AG20443 (cell line): ENCODE measurements at places on chromosomes 12 and 14.

DNA sequence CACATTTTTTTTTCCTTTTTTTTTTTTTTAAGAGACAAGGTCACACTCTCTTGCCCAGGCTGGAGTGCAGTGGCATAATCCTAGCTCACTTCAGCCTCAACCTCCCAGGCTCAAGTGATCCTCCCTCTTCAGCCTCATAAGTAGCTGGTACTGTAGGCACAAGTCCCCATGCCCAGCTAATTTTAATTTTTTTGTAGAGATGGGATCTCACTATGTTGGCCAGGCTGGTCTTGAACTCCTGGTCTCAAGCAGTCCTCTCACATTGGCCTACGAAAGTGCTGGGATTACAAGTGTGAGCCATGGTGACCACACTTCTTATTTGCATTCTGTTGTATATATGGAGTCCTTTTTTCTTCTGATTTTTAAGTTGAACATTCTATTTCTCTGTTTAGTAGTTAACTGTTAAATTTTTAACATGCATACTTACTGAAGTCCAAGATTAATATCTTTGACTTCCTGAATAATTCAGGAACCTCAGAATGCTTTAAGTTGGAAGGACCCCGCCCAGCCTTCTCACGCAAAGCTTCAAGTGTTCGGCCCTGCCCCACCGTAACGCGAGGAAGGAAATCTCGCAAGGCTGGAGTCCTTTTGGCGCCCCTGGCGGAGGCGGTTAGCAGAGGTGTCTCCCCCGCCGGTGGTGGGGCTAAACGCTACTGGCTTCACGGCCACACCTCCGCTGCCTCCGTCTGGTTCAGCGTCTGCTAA, 21.6 kb downstream of the SPATS2 start:
- no peak for DNase-seq

DNA sequence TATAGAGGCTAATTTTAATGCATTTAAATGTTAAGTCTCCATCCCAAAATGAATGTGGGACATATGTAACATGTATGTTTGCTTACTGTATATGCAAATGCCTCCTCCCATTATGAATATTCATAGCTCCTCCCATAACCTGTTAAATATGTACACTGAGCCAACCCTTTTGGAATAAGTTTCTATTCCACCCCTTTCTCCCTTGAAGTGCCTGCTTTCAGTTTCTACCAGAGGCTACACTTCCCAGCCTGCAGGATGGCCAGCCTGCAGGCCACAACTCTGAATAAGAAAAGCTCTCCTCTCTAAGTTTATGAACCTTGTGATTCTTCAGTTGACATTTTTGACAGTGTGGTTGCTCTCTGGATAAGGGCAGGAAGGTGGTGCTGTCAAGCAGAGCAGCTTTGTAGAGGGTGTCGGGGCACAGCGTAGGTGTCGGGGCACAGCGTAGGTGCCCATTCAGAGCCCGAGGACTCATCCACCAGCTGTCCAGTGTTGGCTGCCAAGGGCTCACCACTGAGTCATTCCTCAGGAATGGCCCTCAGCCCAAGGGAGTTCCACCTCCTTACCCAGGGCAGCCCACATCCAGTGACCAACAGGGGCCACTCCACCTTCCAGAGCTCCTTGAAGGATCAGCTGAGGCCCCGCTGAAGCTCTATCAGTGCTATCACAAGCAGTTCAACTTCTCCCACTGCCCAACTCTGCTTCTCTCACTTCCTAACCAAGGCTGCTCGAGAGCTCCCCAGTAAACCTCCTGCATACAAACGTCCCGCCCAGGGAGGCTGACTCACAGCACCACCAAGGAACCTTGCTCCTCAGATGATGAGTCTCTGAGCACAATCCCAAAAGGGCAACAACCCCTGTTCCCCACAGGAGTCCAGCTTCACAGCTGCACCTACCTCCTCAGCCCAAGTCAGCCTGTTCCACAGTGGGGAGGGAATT, 31.4 kb downstream of the VWF start:
- DNase-seq = peak; percentile 89

DNA sequence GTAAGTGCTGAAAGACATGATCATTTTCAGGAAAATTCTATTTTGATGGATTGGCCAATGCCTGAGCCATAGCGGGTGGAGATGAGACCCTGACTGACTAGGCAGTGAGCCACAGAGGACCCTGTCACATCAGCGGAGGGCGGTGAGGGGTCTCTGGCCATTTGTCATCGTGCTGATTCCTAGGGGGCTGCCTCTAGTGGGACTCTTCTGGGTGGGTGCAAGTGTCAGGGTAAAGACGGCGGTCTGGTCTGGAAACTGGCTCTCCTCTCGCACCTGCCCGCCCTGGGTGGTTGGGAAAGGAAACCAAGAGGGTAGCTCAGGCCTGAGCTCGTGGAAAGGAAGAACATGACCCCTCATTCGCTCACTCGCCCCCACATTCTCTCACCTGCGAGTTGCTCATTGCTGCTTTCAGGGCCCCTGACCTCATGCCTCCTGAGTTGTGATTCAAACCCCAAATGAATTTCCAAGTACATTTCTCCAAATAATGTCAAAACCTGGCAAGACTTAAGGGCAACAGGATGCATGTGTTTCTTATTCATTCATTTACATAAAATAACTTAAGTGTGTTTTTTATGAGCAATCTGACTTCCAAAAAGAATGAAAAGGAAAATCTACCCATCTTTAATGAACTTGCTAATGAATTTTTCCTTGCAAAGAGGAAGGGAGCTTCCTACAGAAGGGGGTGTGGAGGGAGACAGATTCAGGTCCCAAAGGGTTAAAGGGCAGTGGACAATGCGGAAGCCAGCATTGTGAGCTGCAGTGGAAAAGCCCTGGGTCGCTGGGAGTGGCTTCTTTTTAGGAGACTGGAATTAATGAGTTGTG, 12.8 kb downstream of the MEG3 start:
- no peak for DNase-seq

GRCh38 chr12:58812214-58812613, 108.1 kb downstream of the LRIG3 start:
- no peak for DNase-seq

DNA sequence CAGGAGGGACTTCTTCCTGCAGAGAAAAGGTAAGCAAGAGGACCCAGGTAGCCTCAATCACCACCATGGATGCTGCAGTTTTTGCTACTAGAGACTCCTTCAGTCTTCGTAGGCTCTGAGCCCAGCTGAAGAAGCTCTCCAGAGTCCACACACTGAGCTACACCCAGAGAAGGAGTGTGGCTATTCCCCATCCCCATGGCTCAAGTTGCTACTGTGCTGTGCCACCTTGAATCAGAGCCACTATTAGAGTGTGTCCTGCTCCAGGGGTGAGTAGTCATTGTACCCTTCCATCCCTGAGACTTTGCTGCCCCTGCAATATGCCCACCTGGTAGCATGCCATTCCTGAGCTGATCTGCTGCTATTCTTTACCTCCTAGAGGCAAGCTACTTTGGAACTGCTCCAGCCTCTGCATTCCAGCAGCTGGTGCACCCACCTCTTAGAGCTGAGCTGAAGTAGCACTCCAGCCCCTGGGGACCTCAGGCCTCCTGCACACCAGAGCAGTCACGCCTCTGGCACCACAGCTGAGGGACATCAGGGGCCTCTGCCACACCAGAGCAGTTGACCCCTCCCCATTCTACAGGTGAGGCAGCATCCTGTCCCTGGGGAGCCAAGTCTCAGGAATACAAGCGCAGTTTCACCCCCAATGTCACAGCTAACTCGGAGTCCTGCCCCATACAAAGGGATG, 213.0 kb downstream of the TRHDE start:
- DNase-seq = no peak
